ENCODE measurements at places on chromosomes 11 and 22. TPM values are rescaled to one million over a fixed set of nuclear protein-coding genes. Genes with fewer than 3 reads are reported as not detected.

NLRP6 gene
- 0.07 TPM for polyA plus RNA-seq

OR8B3 gene
- polyA plus RNA-seq, result not detected

KIAA1671 gene
- 2.9 TPM for polyA plus RNA-seq

P2RY2 gene
- polyA plus RNA-seq, result 8.2 TPM

GAL3ST3 gene
- 0.07 TPM for polyA plus RNA-seq

MMP3 gene
- not detected for polyA plus RNA-seq

DNA sequence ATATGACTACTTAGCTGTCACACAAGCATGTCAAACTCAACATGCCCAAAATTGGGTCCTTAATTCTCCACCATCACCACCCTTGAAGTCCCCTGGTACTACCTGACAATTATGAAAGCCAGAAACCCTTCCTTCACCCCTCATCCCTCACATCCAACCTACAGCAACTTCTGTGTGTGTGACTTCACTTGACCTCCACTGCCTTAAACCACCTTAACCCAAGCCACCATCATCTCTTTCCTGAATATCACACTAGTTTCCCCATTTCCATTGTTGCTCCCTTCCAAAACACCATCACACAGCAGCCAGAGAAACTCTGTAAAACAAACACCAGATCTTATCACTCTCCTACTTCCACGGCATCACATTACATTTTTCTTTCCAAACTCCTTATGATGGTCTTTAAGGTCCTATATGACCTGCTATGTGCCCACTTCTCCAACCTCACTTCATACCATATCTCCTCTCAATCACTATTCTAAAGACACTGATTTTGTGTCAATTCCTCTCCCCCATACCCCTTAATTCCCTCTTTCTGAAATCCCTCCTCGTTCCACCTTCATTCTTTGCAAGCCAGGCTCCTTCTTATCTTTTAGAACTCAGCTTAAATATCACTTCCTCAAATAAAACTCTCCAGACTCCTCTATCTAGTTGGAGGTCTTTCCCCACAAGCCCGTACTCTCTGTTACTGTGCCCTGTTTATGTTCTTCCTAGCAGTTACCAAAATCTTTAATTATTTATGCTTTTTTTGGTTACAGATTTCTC, 124.9 kb downstream of the RBFOX2 start:
- no peak for DNase-seq

GRCh38 chr11:76648061-76648460, 22.5 kb downstream of the LRRC32 start:
- no peak for DNase-seq

DNA sequence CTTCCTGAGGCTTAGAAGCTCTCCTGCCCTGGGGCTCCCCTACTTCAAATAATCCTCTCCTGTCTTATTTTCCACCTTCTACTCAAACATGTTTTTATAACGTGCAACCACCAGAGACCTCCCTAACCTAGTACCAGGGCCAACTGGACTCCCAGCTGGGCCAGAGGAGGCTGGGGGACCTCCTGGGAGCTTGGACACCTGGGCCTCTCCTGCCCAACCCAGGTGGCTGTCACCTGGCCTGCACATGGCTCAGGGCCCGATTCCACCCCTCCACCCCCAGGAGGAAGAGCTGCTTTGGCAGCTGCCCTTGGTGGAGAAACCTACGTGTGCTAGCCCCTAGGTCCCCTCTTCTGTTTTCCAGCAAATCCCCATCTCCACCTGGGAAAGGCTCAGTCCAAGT, 105.2 kb downstream of the ABTB2 start:
- DNase-seq, result no peak

GRCh38 chr11:77202941-77203900, 75.2 kb downstream of the MYO7A start:
- no peak for DNase-seq

DNA sequence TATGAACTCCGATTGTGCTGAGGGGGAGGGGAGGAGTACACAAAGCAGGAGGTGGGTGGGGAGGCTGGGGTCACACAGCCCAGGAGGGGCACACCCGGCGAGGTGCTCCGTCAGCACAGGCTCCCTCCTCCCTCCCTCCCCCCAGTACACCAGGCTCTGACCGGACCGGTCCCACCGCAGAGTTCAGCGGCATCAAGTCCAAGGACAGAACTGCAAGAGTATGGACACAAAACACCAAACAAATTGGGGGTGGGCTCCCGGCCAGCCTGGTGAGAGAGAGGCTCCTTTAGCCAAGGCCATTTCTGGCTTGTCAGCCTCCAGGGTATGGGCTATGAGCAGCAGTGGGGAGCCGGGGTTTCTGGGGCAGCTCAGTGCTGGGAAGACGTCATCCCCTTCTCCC, 68.3 kb downstream of the ST3GAL4 start:
- DNase-seq, result no peak

DNA sequence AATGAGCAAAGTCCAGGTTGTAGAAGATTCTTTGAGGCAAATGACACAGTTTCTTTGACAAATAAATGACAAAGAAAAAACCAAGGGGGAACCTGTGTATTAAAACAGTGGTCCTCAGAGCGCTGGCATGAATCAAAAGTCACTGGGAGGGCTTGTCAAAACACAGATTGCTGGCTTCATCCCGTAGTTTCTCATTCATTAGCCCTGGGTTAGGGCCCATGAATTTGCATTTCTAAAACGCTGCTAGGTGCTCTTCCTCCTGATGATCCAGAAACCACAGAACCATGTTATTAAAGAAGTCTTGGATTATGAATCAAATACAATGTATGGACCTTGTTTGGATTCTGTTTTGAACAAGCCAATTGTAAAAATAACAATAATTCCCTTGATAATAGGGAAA, 92.7 kb downstream of the YAP1 start:
- DNase-seq, result no peak

GRCh38 chr11:66242095-66242765, 26.2 kb upstream of the RAB1B start:
- no peak for DNase-seq

- no peak for DNase-seq
Measured at GRCh38 chr11:70643642-70644041, 245.3 kb downstream of the CTTN start.

DNA sequence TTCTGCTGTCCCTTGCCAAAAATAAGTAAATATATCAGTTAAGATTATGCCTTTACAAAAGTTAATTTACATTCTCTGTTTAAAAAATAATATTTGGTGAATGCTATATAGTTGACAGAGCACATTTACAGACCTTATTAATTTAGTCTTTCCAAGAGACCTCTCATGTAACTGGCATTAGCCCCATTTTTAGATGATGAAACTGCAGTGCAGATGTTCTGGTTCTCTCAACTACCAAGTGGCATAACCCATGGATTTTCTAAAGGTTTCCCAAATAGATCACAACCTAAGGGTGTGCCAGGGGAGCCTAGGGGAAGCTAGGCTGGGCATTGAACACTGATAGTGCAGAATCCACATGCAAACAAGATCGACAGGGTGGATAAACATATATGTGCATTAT, 88.5 kb downstream of the RNF169 start:
- no peak for DNase-seq

GRCh38 chr22:37640591-37641560, 1.4 kb downstream of the SH3BP1 start:
- no peak for DNase-seq

GRCh38 chr11:911031-911889, 650 bp upstream of the CHID1 start:
- peak; percentile 41 for DNase-seq

GRCh38 chr11:2536440-2536989, 91.7 kb downstream of the KCNQ1 start:
- DNase-seq, result no peak

DNA sequence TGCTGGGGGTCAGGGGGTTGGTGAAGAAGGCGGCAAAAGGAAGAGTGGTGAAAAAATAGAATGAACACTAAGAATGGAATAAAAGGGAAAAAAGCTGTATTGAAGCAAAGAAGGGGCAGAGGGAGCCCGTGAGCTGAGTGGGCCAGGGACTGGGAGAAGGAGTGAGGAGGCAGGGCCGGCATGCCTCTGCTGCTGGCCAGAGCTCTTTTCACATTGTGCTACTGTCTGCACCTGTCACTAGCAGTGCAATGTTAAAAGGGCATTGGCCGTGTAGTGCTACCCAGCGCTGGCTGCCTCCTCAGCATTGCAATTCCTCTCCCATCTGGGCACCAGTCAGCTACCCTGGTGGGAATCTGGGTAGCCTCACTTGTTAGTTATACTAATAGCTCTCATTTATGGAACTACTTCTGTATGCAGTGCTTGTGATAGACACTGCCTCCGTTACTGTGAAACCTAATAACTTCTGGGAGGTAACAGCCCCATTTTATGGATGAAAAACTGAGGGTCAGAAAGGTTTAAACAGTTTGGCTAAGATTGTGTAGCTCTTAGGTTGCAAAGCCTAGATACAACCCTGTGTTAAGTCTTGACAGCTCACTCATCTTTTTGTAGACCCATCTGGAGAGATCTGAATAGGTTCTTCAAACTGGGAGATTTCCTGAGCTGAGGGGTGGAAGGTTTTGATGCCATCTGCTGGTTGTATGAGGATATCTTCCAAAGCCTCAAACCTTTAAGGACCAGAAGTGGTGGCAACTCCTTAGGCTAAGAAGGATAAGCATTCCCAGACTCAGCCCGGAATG, 8.5 kb downstream of the YPEL4 start:
- DNase-seq, result no peak

All from heart right ventricle (tissue), 16 donors.